ENCODE measurements at places on chromosomes 5 and 9. TPM values are rescaled to one million over a fixed set of nuclear protein-coding genes. Genes with fewer than 3 reads are reported as not detected.
A peak's percentile ranks its signal among the peaks of the same experiment; 100 is the strongest.

XRCC4 gene
- 7.8 TPM for total RNA-seq

PAM gene
- total RNA-seq = 85.2 TPM

BAG1 gene
- total RNA-seq = 26.7 TPM

PTBP3 gene
- total RNA-seq = 44.9 TPM

STXBP1 gene
- total RNA-seq = 78.5 TPM

SPINK6 gene
- total RNA-seq = not detected

NPR3 gene
- 19.3 TPM for total RNA-seq

CSNK1G3 gene
- 228 TPM for total RNA-seq

CDH18 gene
- total RNA-seq = 10.0 TPM

GRCh38 chr9:15299374-15299939, 7.6 kb downstream of the TTC39B start:
- DNase-seq = no peak

DNA sequence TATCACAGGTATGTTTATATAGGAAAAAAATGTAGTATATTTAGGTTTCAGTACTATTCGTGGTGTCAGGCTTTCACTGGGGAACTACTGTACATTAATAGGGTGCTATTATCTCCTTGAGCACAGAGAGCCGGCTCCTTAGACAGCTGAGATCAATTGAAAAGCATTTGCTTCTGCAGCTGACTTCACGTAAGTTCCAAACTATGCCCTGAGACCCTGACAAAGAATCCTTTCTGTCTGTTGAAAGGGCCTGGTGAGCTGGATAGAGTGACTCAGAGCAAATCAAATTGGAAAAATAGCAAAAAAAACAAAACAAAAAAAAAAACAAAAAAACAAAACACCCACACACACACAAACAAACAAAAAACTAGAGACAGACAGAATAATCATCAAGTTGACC, 652.0 kb downstream of the MTRR start:
- no peak for DNase-seq

- no peak for DNase-seq
Measured at GRCh38 chr5:18216016-18216415, 581.8 kb downstream of the TAF11L14 start.

DNA sequence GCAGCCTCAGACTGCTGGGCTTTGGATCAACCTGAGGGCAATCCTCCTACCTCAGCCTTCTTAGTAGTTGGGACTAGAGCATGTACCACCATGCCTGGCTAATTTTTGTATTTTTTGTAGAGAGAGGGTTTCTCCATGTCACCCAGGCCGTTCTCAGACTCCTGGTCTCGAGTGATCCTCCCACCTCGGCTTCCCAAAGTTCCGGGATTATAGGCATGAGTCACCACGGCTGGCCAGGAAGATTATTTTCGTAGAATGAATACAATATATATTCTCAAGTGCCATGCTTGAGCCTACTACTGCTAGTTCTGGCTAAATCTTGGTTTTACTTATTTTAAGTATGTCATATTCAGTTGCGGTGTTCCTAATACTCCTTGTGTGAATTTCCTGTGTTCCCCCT, 88.2 kb upstream of the CLINT1 start:
- DNase-seq = no peak

- DNase-seq = no peak
Measured at GRCh38 chr9:111969622-111970021, 73.0 kb downstream of the UGCG start.

- peak; percentile 60 for DNase-seq
Measured at GRCh38 chr9:124088476-124088837, 76.9 kb downstream of the LHX2 start.

- DNase-seq = no peak
Measured at GRCh38 chr9:35774907-35775635, 16.3 kb upstream of the NPR2 start.

- DNase-seq = no peak
Measured at GRCh38 chr9:135591506-135592330, 30.2 kb downstream of the PAEP start.

DNA sequence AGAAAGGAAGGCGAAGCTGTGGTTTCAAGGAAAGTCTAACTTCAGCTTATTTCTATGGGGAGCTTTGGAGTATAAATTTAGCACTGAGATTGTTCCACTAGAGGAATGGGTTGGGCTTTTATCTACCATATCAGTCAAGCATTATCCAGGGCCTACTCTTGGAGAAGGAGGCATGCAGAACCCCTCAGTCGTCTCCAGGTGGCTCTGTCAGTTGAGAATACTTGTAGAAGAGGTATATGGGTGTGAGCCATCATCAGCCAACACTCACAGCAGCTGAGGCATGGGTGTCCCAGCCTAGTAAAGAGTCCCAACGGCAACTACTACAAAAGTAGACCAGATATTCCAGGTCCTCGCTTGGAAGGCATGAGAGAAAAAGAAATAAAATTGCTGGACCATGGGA, 548.5 kb upstream of the GRAMD2B start:
- DNase-seq = no peak

GRCh38 chr5:57243286-57244137, 69.7 kb downstream of the GPBP1 start:
- no peak for DNase-seq

DNA sequence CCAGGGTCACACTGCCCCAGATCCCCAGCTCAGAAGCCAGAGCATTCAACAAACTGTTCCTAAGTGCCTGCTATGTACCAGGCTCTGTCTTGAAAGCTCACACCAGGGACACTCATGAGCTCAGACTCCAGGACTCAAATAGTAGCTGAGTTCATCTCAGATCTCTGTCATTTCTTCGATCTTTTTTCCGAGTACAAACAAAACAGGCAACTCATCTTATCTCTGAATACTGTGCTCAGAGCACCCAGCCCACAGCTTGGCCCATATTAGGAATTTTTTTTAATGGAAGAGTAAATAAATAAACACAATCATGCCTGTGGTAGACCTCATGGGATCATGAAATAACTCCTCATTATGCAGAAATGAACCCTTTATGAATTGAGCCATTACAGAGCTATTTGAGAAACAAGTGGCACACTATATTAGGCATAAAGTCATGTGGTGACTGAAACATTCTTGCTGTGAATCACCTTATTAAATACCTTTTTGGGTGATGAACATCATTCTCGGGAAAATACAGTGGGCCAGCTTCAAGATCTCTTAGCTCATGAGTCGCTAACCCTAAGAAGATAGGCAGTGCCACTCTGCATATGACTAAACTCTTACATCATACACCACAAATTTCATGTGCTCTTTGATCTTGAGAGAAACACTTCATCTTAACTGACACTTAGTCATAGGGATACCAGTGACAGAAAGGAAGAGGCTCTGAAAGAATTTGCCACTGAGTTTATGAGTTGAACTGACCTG, 9.9 kb downstream of the SH3RF2 start:
- DNase-seq = no peak

DNA sequence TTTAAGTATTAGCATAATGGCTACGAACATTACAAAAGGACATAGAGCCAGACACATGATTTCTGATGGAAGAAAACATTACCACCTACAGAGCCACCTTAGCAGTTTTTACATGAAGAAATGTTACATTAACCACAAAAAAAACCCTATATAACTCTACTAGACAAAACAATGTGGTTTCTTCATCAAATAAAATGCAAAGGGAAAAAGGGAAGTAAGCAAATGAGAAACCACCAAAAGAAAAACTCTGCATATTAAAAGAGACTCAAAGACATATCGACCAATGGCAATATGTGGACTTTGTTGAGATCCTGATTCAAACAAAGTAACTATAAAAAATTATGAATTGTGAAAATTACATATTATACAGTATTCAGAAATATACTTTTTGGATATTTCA, 132.7 kb downstream of the TSSK1B start:
- no peak for DNase-seq

DNA sequence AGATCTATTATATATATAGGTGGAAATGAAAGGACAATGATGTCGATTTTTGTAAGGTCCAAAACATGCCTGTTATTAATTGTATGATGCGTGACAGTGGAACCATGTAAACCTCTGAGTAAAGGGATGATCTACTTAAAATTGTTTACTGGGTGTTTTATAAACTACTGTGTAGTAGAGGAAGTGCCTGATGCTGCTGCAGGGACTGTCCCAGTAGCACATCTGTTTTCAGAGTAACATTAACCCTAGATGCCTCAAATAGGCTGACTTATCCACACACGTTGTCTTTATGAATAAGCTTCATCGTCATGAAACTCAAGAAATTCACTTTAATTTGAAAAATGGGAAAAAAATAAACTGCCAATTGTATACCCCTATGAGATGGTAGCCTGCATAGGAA, 1.7 kb downstream of the CAMK4 start:
- no peak for DNase-seq

GRCh38 chr9:133707065-133707762, 30.9 kb downstream of the SARDH start:
- no peak for DNase-seq

DNA sequence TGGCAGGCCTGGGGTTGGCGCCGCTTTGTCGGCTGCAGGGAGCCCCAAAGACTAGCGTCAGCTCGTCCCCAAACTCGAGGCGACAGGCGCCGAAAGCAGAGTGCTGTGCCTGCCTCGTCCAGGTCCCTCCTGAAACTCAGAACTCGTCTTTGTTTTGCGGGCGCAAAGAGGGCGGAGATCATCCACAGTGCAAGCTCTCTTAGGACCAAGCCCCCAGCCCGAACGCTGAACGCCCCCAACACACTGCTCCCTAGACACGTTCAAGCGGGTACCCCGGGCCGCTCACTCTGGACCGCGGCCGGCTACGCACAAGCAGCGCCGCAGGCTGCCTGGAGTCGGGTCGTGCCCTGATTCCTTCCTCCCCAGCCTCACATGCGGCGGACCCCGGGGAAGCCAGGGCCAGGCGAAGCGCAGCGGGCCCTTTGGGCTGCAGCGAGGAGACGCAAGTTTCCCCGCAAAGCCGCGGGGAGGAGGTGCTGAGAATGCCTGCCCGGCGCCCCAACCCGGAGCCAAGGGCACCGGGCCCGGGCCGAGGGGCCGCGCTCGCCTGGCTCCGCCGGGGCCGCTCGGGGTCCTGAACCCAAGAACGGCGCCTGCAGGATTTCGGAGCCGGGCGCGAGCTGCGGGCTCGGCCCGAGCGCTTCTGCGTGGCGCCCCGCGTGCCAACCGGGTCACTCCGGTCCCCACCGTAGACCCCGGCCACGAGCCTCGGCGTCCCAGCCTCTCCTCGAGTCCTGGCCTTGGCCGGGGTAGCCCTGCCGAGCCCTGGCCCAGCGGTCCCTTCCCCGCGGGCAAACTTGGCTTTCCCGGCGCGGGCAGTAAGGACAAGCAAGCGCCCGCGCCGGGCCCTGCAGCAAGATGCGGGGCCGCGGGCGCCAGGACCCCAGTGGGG, 738 bp downstream of the FSTL4 start:
- no peak for DNase-seq

DNA sequence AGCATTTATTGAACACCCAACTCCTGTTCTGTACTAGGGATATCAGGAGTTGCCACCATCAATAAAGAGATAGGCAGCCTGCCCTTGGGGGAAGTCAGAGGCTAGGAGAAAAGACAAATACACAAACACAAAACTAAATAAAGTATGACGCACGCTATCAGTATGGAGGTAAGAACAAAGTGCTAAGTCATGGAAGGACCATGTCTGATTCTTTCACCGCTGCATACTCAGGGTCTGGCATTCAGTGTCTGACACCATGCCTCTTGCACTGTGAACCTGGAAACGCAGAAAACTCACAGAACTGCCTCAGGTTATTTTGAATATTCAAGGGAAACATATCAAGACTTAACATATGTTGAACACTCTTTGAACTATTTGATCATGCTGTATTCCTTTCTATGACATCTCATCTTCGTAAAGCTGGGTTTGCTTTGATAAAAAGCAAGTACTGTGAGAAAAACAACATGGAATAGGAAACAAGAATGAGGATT, 65.3 kb downstream of the ADAMTSL1 start:
- no peak for DNase-seq

GRCh38 chr5:82445726-82446335, 167.7 kb upstream of the RPS23 start:
- DNase-seq = no peak

DNA sequence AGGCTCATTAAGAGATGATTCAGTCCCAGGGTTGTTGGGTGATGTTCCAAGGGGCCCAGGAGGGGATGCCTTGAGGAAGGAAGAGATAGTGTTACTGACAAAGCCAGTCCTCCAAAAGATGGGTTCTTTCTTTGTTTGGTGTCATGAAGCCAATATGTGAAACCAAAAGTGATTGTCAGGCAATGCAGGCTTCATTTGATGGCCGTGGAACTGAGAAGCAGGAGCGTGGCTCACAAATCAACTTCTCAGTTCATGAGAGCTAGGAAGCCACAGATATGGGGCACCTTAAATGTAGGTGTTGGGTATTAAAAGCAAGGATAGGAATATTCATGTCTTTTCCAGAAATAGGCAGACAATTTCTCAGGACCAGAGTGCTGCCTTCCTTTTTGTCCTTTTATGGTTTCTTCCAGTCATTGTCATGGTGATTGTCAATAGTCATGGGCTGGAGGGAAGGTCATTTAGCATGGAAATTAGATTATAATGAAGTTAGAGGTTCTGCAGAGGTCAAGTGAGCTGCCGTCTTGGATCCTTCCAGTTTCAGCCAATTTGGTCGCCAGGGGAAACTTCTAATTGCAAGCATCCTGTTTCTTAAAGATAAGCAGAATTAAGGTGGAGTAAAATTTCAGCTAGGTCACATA, 393.0 kb downstream of the NTRK2 start:
- DNase-seq = no peak

DNA sequence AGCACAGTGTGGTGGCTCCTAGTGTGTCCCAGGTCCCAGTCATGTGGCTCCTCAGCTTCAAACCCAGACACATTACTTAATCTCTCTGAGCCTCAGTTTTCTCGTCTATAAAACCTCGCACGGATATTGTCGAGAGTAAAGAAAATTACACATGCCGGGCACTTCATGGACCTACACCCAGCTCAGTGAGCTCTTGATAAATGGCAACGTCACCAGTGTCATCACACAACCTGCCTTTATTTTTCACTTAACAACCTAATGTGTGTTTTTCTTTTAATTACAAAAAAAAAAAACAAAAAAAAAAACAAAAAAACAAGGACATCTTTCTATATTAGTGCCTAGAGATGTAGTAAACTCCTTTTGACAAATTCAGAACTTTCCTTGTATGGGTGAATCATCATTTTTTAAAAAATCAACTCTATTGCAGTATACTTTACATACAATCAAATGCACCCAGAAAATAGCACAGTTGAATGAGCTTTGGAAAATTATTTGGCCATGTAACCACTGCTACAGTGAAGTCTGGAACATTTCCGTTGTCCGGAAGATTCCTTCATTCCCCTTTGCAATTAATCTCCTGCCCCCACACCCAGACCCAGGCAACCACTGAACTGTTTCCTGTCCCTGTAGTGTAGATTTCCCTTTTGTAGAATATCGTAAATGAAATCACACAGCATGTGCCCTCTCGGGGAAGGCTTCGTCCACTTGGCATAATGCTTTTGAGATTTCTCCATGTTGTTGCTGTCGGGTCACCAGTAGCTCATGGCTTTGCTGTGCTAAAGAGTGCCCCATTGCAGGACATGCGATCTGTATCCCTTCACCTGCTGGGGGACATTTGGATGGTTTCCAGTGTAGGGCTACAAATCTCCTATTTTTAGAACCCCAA, 100.4 kb upstream of the LARP1 start:
- no peak for DNase-seq

DNA sequence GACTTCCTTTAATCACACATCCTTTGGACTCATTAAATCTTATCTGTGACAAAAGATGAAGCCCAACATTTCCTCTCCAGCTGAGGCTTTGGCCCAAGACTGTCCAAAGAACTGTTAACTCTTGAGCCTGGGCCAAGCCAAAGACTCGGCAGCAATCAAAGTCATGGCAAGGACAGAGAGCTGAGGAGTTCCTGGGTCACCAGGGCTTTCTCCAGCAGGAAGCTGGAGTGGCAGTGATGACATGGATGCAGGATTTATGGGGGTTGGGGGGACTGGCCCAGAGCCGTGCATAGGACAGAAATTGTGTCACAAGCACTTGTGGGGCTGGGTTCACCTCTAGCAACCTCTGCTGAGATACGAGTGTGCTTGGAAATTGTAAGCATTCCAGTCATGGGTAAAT, 440.3 kb downstream of the PLK2 start:
- no peak for DNase-seq
